GM12892 (cell line): ENCODE measurements at places on chromosomes 12 and 14.

GRCh38 chr12:110304061-110304551 lies 23.1 kb downstream of the ATP2A2 start:
- no peak for DNase-seq

DNA sequence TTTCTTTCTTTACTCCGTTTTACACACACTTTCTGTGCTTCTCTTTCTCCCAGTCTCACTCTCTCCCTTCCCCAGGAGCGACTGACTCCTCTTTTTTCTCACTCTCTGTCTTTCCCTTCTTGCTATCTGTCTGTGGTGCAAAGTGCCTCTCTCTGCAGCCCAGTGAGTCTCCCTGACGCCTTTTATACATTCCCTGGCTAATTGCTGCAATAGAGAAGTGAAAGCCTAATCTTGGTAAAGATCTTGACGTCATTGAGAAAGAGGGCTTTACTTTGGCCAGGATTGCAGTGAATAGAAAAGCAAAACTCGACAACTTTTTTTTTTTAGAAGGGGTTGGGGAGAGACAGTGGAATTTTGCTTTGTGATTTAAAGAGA lies 706 bp upstream of the DIO2 start:
- DNase-seq = no peak

DNA sequence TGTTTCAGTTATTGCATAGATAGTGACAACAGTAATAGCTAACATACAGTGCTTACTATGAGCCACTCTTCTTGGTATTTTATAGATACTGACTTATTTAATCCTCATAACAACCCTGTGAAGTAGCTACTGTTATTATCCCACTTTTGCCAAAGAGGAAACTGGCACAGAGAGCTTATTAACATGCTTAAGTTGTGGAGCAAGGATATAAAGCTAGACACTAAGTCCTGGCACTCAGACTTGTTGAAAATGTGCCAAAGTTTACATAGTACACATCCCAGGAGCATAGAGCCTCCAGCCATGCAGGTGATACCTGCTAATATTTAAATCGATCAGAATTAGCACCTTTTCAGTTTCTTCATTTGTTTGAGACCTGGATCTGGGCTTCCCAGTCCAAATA lies 41.8 kb downstream of the VEZT start:
- DNase-seq = no peak

DNA sequence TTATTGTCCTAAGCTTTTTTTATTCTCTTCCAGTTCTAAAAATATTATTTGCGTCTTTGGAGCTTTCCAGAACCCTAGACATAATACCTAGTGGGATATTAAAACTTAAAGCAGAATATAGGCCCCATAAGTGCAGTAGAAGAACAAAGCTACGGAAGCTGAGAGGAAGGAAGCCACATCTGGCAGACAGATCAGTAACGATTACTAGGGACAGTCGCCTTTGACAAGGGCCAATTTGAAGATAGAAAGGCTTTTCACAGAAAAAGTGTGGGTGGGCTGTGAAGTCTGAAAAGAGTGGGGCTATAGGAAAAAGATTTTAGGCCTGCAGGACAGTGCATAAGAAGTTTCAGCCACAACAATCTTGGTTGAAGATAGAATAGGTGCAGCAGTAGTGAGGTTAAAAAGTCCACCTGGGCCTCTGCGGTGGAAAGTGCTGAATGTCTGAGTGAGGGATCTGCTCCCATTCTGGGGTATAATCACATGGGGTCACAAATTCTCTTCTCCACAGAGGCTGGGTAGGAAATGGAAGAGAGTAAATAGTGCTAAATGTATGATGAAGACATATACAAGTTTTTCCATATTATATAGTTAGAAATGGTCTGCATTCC lies 114.5 kb downstream of the CMAS start:
- no peak for DNase-seq

DNA sequence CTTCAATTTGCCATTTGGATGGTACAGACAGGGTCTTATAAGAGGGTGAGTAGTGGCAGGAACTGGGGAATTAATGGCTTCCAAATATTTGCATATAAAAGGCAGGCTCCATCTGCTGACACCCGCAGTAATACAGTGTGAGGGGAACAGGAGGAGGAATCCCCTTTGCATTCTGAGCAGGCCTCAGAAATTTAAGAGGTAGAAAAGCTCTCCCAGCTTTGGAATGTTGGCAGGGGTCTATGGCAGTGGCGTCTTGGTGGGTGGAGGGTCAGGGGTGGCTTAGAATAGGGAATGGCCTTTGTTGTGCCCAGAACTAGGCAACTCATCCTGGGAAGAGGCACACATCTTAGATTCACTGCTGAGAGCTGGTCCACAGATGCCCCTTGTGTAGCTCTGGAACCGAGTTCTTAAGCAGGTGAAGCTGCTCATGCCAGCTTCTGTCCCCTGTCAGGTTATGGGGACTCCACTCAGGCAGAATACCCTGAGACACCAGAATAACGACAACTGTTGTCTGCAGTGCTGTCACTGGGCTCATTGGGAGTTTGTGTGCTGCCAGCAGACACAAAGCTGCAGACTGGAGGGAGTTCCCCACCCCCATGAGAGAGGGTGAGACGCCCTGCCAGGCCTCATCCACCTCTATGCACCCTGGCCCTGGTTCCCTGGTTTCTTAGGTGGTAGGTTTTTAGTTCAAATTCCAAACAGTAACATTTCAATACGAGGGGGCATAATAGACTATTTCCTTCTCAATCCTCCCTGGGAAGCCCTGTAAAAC lies 190.2 kb downstream of the MON2 start:
- DNase-seq = no peak

- DNase-seq = no peak
Measured at GRCh38 chr12:51907083-51907855, at the start of gene ACVRL1. Gene ACVRL1 (plus strand): TSS chr12:51907504. CDS start chr12:51912475, 4,971 bp downstream.

DNA sequence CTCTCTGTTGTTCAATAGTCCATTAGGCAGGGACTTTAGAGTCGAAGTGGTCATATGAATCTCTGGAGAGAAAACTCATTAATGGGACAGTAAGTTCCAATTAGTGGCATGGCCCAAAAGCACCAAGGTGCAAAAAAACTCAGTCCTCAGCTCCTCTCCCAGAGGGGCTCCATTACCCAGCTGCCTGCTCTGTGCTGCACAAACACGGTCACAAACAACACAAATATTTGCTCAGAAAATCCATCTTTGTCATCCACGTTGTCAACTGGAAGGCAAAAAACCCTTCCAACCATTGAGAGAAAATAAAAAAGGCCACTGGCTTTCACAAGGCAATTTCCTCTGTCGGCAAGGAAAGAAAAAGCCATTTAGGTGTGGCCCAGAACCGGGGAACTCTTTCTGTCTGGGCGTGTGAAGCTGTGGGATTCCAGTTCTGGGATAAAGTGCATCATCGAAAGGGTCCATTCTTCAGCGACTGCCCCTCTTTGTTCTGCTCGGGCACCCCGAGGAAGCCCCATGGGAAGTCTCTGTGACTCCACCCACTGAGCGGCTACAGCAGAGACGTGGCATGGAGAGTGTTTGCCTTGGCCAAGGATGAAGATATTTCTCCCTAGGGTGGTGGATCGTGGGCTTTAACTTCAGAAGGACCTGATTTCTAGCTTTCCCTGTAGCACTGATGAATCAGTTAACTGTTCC lies 137.6 kb downstream of the VRK1 start:
- DNase-seq = no peak

GRCh38 chr14:73242357-73242901 lies 5.1 kb downstream of the PAPLN start:
- peak; percentile 33 for DNase-seq

GRCh38 chr12:29145372-29146170 lies 3.5 kb upstream of the FAR2 start:
- DNase-seq = no peak

DNA sequence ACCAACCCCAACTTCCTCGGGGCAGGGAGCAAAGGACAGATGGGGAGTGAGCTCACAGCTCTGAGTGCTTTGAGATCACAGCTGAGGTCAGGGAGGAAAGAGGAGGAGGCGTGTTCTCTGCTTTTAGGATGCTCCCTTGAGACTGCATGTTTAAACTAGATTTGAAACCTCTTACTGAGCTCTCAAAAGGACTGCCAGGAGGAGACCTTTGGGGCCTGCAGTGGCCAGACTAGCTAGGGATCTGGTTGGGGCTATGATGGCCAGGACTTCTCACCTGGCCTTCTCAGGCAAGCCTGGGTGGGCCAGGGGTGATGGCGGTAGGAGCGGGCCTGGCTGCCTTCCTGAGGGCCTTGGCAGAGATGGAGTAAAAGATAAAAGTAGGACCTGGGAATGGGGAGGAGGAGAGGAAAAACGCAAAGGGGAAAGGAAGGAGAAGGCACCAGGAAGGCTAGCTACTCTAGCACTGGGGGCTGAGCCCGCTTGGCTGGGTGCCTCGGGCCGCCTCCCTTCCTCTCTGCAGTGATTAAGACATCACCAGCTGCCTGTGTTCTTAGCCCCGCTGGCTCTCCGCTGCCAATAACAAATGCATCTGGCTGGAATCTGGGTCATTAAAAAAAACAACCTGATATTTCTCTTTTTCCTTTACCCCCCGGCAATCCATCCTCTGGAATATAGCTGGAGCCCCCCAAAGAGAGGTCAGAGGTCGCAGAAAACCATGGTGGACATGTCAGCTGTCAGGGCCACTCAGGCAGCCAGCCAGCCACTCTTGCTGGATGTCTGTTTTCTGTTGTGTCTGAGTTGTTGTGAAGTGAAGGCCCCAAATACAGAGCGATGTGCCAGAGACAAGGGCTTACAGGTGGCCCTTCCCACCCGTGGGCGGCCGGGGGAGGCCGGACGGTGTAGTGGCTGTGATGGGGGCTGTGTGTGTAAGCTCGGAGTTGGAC lies 141.3 kb downstream of the TSPAN9 start:
- no peak for DNase-seq

- DNase-seq = no peak
Measured at GRCh38 chr14:98754343-98755020, 517.5 kb downstream of the BCL11B start.

- no peak for DNase-seq
Measured at GRCh38 chr12:56838621-56839488, 75.7 kb downstream of the HSD17B6 start.

GRCh38 chr14:30651937-30652336 lies 29.8 kb downstream of the SCFD1 start:
- no peak for DNase-seq

- DNase-seq = no peak
Measured at GRCh38 chr12:52086944-52087835, 7.7 kb downstream of the SMIM41 start.

- DNase-seq = peak; percentile 9
Measured at GRCh38 chr14:87805315-87805723, 187.7 kb downstream of the GALC start.

- DNase-seq = no peak
Measured at GRCh38 chr14:102407258-102407657, 44.5 kb downstream of the TECPR2 start.

- DNase-seq = no peak
Measured at GRCh38 chr12:92362126-92362525, 216.5 kb upstream of the BTG1 start.

- no peak for DNase-seq
Measured at GRCh38 chr12:52166672-52167071, 25.1 kb downstream of the KRT80 start.

DNA sequence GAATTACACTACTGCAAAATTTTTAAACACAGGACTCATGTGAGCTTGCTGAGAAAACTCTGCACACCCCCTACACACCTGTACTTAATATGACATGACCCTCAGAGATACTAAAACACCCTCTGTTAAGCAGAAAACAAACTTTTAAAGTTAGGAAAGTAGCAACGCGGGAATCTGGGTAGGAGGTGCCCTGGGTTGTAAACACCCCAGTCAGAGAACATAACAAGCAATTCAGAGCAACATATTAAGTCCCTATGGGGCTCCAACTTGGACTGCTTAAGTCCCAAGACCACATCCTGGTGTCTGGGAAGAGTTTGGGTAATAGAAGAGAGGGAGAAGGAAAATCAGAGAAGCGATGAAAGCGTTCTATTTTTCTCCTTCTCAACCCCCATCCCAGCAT lies 1.2 kb downstream of the ATF7 start:
- no peak for DNase-seq

- no peak for DNase-seq
Measured at GRCh38 chr14:65107200-65107599, 4.9 kb upstream of the MAX start.

DNA sequence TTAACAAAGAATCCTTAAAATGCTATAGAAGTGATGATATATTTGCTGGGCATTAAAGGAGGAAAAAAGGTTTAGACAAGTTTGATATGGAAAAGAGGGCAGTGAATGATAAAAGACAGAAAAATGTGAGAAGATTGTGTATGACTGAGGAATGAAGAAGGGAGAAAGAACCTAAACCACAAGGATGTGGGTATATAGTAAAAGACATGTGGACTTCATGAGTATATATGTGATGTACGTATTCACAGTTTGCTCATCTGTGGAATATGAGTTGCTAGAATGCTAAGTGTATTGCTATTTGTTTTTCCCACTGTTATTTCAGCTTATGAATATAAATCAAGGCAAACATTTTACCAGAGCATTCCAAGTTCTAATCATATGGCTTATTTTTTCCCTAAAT lies 2.1 kb upstream of the SLC16A7 start:
- no peak for DNase-seq

- no peak for DNase-seq
Measured at GRCh38 chr12:51839310-51839947, 9.1 kb downstream of the FIGNL2 start.

- DNase-seq = no peak
Measured at GRCh38 chr12:129779033-129779432, 124.8 kb downstream of the TMEM132D start.

DNA sequence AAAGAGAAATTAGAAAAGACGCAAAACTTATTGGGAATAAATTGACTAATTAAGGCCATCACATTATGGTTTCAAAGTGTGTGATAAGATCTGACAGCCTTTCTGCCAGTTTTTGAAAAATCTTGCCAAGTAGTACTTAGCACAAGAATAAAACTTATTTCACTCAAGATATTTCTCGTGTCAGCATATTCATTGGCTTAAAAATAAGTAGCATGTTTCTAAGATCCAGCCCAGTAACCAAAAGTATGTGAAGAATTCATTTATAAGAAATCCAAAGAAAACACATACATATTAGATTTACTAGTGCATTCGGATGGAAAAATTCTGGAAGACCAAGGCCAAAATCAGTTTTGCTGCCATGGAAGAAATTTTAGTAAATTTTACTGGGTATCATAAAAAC lies 1135.0 kb downstream of the GALC start:
- no peak for DNase-seq

- no peak for DNase-seq
Measured at GRCh38 chr12:127126260-127126628, 1140.7 kb upstream of the TMEM132C start.

DNA sequence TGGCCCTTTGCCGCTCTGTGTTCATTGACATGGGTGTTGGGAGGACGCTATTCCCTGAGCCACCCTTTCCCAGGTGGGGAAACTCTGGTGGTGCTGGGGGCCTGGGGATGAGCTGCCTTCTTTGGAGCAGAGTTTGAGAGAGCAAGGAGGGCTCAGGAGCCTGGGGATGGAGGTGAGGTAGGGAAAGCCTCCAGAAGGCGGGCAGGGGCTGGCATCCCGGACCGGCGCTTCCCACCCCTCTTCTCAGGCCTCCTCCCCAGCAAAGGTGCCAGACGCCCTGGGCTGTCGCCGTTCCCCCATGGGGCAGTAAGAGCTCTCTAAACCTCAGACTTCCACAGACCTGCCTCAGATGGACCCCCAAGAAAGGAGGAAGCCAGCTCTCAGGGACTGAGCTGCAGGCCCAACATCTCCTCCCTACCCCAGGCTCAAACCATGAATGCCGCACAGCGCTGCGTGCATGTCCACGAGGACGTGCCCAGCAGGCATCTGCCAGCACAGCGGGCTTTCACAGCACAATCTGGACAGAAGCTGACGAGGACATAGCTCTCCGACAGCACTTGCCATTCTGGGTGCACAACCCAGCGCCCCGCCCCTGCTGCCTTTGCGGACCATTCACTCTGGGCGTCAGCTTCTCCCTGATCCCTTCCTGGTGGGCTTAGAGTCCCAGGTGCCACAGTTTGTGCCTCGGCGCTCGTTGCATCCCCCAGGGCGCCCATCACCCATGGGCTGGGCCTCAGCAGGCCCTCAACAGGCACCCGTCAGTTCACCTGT lies 14.9 kb upstream of the TTC7B start:
- DNase-seq = no peak
